ENCODE measurements at places on chromosomes 3 and 15.

DNA sequence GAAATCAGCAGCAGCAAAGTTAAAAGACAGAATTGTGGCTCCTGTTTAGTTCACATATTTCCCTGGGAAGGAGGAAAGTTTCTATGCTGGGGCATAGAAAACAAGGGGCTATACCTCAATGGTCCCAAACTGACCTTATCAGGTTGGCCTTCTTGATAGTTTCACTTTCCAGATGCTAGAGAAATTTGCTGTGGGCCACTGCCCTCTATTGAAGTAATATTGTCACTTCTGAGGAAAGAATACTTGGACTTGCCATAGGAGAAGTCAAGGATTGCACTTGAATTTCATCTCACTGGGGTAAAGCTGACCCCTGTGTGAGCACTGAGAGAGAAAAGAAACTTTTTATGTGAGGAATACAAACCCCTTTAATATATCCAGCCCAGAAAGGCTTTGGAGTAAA, 49.3 kb upstream of the XCR1 start:
- DNase-seq, result no peak

GRCh38 chr3:157515398-157515797, 12.2 kb upstream of the VEPH1 start:
- DNase-seq, result no peak

DNA sequence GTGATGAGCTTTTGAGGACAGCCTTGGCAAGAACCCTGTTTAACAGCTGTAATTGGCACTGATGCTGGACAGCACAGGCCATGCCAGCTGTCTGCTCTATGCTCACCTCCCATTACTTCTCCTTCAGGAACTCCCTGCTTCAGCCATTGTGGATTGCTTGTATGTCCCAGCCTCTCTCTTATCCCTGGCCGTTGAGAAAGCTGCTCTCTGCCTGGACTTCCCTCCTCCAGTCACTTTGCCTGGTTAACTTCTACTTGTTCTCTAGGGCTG, 444.5 kb downstream of the EPHB1 start:
- DNase-seq, result no peak

DNA sequence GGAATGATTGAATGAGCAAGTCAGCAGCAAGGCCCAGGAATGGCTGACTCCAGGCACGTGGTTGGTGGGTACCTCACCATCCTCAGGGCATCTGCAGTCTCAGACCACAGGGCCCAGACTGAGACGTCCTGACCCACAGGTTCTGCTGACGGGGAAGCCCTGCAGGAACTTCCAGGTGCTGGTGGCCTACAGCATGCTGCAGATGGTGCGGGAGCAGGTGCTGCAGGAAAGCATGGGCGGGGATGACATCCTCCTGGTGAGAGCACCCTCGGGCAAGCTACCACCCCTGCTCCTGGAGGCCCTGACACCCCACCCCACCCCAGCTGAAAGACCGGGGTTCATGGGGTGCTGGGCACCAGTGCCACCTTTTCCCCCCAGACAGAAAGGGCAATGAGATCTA, 14.1 kb downstream of the TBC1D21 start:
- no peak for DNase-seq

GRCh38 chr3:129052675-129053074, 7.9 kb upstream of the GP9 start:
- DNase-seq, result no peak

DNA sequence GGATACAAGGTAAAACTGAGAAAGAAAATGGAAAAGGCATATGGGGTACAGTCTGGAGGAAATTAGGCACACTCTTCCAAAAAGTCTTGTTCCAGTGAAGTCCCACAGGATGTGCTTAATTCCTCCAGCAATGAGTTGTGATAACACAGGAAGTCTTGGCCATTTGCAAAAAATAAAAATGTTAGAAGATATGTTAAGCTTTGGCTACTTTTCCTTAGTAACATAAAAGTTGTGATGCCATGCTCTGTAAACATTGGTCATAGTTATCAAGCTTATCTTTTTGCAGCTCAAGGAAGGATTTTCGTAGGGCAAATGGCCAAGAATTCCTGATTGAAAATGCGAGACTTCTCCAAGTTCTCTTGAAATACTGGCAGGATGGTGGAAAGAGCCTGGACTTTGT, 26.4 kb downstream of the LNP1 start:
- DNase-seq, result peak; percentile 59

DNA sequence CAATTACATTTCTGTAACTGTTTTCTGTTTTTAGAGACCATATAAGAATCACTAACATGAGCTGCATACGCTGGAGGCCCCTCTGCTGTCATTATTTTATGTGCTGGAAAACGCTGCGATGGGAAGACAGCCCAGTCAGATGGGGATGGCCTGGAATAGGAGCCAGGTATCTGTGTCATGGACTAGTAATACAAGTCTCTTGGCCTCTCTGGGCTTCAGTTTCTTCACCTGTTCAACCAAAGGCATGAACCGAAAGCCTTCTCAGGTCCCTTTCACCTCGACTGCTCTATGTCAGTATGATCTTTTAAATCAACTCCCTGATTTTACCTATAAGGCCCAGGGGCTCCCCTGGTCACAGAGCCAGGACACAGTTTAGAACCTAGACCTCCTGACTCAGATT, 14.6 kb upstream of the RFTN1 start:
- no peak for DNase-seq

DNA sequence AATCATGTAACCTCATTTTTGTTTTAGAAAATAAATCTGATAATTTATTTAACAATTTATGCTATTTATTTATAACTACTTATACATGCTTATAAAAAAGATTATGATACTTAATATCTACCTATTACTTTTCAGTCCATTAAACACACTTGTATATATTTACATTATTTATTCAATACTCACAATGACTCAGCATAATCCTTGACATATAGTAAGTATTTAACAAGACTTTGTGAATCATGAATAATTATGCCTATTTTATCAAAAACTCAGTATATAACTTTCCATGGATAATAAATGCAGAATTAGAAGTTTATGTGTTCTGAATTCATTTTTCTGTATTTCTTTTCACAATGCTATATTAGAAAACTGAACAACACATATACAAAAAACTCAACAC, 266.0 kb upstream of the STAC start:
- no peak for DNase-seq

GRCh38 chr15:100448481-100448880, 80.3 kb downstream of the CERS3 start:
- no peak for DNase-seq

GRCh38 chr15:31268911-31269784, 57.5 kb upstream of the KLF13 start:
- DNase-seq, result no peak

- DNase-seq, result no peak
Observed at GRCh38 chr15:59587085-59587826, 24.3 kb upstream of the GCNT3 start.

DNA sequence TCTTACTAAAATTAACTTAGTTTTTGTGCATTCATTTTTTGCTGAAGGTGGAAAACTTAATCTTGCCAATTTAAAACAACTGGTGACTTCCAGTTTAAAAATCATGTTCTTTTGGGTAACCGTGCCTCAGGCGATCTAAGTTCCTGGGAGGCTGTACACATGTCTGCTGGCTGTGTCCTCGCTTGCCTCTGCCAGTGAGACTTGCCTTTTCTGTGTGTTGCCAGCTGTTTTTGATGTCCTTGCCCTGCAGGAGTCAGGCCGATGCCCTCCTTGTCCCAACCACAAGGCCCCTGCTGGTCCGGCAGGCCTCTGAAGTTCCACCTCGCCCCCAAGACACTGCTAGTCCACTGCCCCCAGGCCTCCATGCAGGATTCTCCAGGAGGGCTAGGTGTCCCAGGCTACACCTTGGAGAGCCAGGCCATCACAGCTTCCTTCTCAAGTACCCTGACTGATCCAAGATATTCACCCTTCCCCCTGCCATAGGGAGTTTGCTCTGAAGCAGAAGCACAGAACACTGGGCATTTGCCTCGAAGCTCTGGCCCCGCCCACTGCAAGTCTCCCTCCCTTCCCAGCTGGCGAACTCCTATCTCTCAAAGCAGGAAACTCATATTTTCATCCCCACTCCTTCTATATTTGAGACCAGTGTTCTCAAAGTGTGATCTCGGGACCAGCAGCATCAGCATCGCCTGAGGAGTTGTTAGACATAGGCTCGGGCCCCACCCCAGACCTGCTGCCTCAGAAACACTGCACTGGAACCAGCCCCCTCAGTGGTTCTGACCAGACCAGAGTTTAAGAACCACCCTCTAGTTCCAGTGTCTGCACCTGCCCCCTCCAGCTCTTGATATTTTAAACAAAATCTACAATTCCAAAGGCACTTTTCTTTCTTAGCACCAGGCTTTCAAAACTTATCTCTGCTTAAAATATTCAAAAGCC, 185.8 kb upstream of the UBE2E1 start:
- DNase-seq, result no peak

GRCh38 chr3:49901366-49902339, 2.0 kb downstream of the MST1R start:
- no peak for DNase-seq

GRCh38 chr15:64905119-64905831, 6.4 kb upstream of the ANKDD1A start:
- peak; percentile 88 for DNase-seq

- no peak for DNase-seq
Observed at GRCh38 chr3:156742401-156742800, 68.0 kb downstream of the TIPARP start.

DNA sequence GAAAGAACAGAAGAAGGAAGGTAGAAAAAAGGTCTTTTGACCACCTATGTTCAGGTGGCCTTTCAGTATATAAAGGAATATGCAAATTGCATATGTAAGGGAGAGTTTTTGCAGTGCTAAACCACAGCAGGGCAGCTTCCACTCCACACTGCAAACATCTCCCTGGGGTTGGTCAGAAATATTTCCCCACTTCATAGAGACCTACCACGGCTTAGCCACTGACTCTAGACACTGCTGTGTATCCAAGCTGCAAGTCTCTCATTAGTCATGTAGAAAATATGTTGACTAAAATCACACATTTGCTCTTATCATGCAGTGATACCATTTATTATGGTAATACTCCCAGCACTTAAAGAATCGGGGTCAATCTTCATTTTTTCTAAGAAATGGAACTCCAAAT, 214.9 kb upstream of the NR2F2 start:
- DNase-seq, result no peak

DNA sequence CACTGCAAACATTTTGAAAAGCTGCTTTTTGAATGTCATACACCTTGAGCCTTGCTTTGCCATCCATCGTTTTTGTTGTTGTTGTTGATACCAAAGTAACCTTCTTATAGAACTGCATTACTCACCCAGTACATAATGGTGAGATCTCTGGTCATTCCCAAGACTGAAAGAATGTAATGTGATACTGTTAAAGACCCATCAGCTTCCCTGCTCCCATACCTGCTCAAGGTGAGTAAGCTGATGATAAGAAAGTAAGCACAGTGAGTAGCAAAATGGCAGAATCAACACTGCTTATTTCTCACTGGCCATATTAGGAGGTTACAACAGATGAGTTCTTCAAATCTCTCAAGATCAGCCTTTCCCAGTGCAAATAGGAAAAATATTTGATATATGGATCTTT, 89.8 kb downstream of the CADPS start:
- no peak for DNase-seq

DNA sequence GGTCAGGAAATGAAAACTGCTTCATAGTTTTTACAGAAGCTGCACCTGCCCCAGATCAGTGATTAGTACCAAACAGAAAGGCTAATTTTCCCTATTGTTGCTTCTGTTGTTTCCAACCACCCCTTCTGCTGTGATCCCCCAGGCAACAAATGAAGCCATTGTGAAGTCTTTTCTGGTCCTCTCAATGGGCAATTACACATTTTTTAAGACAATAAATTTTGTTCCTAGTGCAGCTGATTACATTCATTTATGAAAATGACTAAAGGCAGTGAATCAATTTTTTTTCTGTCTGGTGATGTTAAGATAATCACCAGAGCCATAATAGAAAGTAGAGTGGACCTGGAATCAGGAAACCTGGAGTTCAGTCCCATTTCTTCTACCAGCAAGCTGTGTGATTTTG, 32.7 kb downstream of the GLDN start:
- no peak for DNase-seq

DNA sequence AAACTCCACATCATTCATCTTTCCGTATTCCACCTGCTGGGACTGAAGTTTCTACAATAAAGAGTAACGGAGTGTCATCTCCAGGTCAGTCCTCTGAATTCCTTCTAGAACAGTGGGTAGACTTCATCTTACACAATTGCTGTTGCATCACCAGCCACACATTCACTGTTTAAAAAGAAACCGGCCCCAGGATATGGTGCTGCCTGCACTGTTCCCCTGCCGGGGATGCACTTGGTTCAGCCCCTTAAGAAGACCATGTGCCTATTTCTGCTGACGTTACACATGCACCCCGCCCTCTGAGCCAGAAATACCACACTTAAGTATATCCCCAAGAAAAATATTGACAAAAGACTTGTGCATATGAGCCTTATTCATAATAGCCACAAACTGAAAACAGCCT, 233.4 kb downstream of the FEZF2 start:
- DNase-seq, result no peak

GRCh38 chr3:40930131-40930538, 269.2 kb upstream of the CTNNB1 start:
- DNase-seq, result no peak

- no peak for DNase-seq
Observed at GRCh38 chr15:25969886-25970285, 106.8 kb upstream of the ATP10A start.

- no peak for DNase-seq
Observed at GRCh38 chr3:123168122-123168521, 33.6 kb upstream of the SEC22A start.

GRCh38 chr3:99965681-99966408, 148.2 kb downstream of the CMSS1 start:
- no peak for DNase-seq

- DNase-seq, result no peak
Observed at GRCh38 chr3:71443332-71443731, 140.2 kb downstream of the FOXP1 start.

- no peak for DNase-seq
Observed at GRCh38 chr3:187777331-187777941, 32.2 kb upstream of the BCL6 start.

- no peak for DNase-seq
Observed at GRCh38 chr3:123165163-123165562, 36.6 kb upstream of the SEC22A start.

DNA sequence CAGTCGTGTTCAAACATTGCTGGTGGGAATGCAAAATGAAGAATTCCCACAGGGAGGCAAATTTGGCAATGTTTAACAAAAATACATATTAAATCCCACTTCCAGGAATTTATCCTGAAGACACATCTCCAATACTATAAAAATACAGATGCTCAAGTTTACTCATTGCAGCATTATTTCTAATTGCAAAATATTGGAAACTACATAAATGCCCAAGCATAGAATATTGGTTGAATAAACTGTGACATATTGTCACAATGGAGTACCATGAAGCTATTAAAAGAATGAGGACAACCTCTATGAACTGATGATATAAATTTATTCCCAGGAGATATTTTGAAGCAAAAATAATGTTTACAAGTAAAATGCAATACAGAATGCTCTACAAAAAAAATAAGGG, 49.7 kb upstream of the UBE2E2 start:
- DNase-seq, result no peak

- DNase-seq, result no peak
Observed at GRCh38 chr3:66860771-66861170, 137.3 kb upstream of the KBTBD8 start.

GRCh38 chr3:175070946-175071345, 211.8 kb downstream of the NAALADL2 start:
- no peak for DNase-seq

GRCh38 chr3:24181256-24181655, 236.2 kb downstream of the NR1D2 start:
- DNase-seq, result no peak

GRCh38 chr3:39292961-39293360, 13.1 kb upstream of the CX3CR1 start:
- no peak for DNase-seq

- no peak for DNase-seq
Observed at GRCh38 chr3:71559578-71560162, 23.9 kb downstream of the FOXP1 start.

Data from eye (tissue), 1 donor.